Cardiac septum (tissue), 1 donor: ENCODE measurements at places on chromosomes 16 and 17.
A peak's percentile ranks its signal among the peaks of the same experiment; 100 is the strongest.

GRCh38 chr16:57579361-57579665, 36.9 kb downstream of the ADGRG5 start:
- DNase-seq: no peak

DNA sequence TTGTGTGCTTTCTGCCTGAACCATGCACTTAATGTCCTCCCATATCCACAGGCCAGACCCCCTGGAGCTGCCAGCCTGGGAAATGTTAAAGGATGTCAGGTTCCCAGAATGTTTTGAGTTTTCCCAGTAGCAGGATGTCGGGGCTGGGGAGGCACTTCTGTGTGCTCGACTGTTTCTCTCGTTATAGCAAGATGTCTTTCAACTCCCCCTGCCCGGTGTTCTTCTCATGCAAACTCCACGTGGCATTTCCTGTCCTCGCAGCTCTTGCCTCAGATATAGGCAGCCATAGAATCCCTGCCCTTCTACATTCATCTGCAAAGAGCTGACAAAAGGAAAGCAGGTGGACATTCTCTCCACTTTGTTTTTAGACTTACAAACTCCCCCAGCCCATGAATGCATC, 457.2 kb upstream of the CDH11 start:
- no peak for DNase-seq

GRCh38 chr17:57471868-57472368, 215.6 kb downstream of the MSI2 start:
- DNase-seq: no peak

DNA sequence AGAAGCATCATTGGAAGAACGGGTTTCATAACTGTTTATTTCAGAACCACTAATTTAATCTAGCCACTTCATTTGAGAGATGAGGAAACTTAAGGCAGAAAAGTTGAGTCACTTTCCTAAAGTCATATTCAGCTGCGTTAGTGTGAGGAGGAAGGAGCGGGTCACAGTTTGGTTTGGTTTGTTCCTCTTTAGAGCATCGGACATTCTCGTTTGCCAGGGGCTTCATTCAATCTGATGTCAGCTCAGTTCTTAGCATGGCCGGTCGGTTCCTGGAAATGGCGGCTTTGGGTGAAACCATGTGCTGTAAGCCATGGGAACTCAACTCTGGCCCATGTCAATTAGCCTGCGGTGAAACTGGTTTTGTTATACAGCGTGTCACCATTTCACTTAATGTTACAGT, 186.5 kb downstream of the LGALS9B start:
- DNase-seq: no peak

DNA sequence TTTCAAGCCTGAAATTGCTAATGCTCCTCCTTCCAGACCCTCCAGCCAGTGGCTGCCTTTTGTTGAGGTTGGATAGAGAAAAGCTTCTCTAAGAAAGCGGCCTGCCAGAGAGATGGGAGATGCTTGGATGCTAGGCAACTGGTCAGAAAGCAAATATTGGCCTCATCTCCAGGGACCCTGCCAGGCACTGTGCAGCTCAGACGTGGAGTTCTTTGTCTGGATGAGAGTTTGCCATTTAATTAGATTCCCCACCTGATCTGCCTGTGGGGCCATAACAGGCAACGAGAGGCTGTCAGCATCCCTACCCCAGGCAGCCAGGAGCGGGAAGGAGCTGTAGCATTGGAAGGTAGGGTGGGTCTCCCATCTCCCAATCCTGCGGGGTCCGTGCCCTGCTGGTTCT, 52.7 kb downstream of the ASIC2 start:
- no peak for DNase-seq

GRCh38 chr16:31006086-31006385, 4.4 kb downstream of the STX1B start:
- no peak for DNase-seq

GRCh38 chr16:68786685-68787418, 49.8 kb downstream of the CDH1 start:
- DNase-seq: no peak

- no peak for DNase-seq
Observed at GRCh38 chr16:71929048-71929447, 33.7 kb downstream of the IST1 start.

DNA sequence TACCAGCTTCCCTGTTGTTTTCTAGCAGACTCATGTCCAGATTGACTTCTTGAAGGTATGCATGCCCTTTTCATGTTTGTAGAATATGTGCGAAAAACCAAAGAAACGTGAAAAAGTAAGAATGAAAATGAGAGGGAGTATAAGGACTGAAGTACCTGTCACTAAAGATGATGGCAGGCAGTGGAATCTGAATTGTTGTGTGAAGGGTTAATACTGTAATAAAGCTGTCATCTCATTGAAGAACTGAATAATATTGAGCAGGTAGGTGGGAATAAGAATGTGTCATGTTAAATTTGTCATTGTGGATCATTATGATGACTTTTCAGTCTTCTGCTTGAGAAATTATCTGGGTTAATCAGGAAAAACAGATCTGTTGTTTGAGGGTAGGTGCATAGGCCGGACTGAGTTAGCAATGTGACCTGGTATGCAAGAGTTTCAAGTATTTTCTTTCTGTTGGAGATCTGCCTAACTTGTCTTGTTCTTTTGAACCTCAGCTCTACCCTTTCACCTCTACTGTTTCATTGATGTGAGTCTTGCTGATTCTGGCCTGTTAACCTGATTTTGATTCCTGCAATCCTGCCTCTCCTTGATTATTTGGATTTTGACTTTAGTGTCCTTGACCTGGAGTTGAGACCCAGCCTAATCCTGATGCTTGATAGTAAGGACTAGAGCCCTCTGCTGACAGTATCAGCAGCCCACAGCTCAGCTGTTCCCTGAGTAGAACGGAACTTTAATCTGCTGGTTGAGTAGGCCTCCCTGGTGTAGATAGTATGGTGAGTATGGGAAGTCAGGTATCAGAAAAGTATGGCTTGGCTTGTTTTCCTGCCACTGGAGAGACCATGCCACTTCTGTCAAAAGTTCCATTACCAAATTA, 64.6 kb downstream of the MAP2K4 start:
- no peak for DNase-seq

DNA sequence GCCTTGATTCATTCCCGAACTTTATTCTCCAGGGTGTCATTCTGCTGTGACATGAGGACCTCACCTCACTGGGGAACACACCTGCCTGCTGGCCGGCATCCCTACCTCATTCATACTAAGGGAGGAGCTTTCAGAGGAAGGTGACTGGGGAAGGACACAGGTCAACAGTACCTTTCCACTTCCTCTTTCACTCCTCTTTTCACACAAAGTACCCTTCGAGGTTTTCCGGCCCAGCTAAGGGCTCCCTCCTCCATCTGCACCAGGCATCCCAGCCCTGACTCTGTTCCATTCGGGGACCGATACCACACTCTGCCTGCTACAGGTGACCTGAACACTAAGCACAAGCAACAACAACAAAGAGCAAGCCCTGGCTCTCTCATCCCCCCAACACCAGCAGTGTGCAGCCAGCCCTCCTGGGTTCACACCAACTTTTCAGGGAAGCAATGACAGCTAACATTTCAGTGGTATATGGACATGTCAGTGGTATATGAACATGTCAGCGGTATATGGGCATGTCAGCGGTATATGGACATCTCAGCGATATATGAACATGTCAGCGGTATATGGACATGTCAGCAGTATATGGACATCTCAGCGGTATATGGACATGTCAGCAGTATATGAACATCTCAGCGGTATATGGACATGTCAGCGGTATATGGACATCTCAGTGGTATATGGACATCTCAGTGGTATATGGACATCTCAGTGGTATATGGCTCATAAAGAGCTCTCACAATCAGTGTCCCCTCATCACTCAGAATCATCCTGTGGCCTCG, 16.0 kb downstream of the TRIM25 start:
- DNase-seq: no peak

DNA sequence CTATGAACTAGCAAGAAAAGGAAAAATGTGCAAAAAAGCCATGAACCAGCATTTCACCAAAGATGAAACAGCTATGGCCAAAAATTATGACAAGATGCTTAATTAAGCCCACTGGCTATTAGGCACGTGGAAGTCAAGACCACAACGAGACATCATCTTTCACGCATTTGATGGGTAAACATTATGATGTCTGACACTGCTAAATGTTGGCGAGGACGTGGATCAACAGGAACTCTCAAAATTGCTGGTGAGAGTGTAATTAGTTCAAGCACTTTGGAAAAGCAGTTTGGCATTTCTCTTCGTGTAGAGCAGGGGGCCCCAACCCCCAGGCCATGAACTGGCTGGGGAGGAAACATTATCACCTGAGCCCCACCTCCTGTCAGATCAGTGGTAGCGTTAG, 39.6 kb upstream of the ADGRG1 start:
- no peak for DNase-seq

- no peak for DNase-seq
Observed at GRCh38 chr16:68860978-68861892, 17.9 kb downstream of the TANGO6 start.

GRCh38 chr17:73132085-73132492, 32.7 kb upstream of the SSTR2 start:
- no peak for DNase-seq

GRCh38 chr16:10964891-10965326, 20.5 kb downstream of the CLEC16A start:
- DNase-seq: no peak

- DNase-seq: no peak
Observed at GRCh38 chr17:16507918-16508533, 16.0 kb upstream of the LRRC75A start.

GRCh38 chr17:17728550-17729251, 47.4 kb downstream of the RAI1 start:
- DNase-seq: no peak

DNA sequence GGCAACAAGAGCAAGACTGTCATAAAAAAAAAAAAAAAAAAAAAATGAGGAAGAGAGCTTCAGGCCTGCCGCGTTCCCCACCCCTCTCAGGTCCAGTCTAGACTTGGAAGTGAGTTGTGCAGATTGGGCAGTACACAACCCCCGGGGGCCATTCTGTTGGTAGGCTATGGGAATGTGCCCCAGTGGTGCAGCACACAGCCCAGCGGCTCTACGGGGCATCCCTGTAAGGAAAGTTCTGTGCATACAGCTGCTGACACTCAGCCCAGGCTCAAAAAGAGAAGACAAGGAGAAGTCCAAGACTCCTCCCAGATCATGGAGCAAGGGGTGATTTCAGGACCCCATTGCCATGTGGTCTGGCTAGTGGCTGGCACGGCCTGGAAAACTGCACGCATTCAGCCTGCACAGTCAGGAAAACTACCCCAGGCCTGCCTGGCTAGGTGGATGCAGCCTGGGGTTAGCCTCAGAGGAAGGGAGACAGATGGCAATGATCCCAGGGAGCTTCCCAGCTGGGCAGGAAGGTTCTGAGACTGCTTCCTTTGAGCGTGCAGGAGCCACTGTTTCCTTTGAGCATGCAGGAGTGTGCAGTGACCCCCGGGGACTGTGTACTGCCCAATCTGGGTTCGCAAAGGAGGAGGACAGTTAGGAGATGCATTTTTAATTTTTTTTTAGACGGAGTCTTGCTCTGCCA, 44.8 kb downstream of the PECAM1 start:
- DNase-seq: peak; percentile 74

DNA sequence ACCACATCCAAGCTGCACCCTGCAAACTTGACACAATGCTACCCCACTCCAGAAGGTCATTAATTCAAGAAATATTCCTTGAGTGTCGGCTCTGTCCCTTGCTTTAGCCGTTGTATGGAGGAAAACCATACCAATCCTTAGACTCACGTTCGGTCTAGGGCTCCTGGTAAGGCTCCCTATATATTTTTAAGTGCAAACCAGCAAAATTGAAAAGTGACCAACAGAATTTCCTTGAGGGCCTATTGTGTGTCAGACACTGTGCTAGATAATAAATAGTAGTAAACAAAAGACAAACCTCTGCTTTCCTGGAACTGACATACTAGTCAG, 390 bp upstream of the BBS2 start:
- no peak for DNase-seq

- DNase-seq: no peak
Observed at GRCh38 chr17:55322453-55322985, 57.8 kb downstream of the HLF start.

DNA sequence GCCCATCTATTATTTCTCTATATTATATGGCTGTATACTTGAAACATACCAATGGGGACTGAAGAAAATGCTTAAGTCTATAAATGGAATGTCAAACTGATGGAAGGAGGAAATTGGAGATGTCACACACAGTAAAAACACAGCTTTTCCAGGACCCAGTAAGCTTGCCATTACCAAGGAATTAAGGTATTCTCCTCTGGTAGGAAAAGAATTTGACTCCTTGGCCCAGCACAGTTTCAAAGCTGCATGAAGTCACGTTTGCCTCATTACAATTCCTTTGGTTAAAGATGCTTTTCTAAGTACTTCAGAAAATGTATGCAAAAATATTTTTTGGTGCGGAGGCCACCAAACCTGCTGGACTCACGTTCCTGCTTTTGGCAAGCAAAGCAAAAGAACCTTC, 48.5 kb downstream of the CDH13 start:
- DNase-seq: no peak

GRCh38 chr16:9371713-9372448, 280.4 kb downstream of the HAPSTR1 start:
- no peak for DNase-seq

DNA sequence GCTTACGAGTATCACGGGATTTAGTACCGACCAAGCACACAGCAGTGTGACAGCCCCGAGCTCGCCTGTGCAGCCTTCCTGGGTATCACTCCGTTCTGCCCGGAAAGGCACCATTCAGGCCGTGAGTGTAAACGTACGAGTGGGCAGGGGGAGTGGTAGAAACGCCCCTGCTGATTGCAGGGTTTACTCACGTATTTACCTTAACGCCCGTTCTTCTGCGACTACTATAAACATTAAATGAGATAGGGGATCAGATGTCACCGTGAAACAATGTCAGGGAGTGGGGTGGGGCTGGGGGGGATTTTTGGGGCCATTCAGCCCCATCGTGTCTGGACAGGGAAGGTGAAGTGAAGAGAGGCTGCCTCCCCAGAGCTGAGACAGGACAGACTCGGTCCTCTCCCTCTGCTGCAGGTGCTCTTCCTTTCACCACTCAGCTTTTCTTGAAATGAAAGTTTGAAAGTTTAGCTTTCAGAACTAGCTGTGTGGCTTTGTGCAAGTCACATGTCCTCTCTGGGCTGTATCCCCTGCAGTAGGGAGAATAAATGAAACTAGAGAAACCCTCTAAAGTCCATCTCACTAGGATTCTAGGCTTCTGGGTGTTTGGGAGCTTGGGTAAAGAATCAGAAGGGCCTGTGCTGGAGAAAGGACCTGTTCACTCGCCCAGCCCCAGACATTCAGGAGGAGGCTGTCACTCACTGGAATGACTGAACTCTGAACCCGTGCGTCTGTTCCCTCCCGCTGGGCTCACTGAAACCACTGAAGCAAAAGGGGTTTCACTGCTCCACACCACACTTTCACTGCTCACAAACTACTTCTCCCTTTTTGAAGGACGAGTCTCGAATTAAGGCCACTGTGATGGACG, 66.7 kb downstream of the RPA1 start:
- no peak for DNase-seq

- DNase-seq: no peak
Observed at GRCh38 chr16:12305847-12306801, 329.6 kb downstream of the SNX29 start.

- no peak for DNase-seq
Observed at GRCh38 chr16:2042171-2042985, 5.3 kb downstream of the NTHL1 start.
